ENCODE measurements at places on chromosomes 7 and 10.
A peak's percentile ranks its signal among the peaks of the same experiment; 100 is the strongest.

DNA sequence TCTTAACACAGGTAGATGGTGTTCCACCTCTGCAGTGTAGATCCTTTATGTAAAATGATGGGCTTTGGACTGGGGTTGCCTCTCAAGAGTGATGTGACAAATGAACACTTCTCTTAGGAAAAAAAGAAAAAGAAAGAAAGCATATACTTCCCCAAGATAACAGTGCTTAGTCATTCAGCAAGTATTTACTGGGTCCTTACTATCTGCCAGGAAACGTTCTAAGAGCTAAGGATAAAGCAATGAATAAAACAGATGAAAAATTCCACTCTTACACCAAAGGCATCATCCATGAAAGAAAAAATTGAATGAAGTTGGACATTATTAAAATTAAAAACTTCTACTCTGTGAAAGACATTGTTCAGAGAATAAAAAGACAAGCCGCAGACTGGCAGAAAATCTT lies 177.3 kb downstream of the C7orf25 start:
- DNase-seq, result no peak

- DNase-seq, result no peak
Measured at GRCh38 chr10:119205894-119206602, 1.3 kb upstream of the GRK5 start.

DNA sequence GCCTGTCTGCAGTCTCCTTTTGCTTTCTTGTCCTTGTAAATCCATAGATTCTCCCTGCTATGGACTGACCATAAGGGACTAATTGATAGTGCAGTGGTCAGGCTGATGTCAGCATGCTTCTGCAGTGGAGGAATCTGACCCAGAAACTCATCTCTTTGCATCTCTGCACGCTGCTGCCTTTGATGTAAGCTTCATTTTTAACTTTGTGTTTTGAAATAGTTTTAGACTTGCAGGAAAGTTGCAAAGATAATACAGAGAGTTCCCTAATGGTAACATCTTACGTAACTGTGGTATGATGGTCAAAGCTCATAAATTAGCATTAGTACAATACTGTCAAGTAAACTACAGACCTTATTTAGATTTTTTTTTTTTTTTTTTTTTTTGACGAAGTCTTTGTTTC lies 89.6 kb downstream of the GALNT17 start:
- no peak for DNase-seq

GRCh38 chr7:52507546-52508255 lies 527.7 kb upstream of the POM121L12 start:
- no peak for DNase-seq

DNA sequence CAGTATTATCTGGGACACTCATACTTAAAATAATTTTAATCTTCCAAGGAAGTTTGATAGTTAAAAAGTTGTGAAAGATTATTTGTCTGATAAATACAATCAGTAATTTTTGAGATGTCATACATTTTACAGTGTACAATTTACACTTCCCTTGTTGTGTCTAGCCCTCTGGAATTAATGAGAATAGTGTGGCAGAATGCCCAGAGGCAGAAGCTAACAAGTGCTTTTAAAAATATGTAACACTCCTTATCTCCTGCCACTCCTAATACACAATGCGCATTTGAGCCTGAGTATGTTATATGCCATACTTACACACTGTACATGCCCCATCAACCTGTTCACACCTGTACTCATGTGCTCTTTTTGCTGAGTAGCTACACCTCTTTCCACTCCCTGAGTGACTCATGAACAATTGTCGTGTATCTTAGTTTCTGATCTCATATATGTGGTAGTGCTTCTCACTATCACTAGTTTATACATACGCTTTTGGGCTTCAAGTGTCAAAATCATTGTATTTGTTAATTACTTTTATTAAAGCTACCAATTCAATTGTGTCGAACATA lies 106.9 kb upstream of the GNAI1 start:
- DNase-seq, result no peak

DNA sequence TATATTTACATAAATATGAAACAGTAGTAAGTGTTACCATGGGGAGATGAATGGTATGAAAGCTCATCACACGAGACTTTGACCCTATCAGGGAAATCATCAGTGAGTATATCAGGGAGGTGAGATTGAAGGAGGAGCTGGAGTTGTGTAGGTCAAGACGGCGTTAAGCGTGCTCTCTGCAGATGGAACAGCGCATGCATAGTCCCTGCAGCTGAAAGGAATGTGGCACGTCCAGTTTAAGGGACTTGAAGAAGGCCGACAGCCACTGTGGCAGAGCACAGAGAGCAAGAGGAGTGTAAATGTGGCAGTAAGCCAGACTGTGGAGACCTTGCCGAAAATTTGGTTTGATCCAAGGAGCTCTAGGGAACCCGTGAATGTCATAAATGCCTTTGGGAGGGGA lies 38.9 kb downstream of the POU6F2 start:
- no peak for DNase-seq

- DNase-seq, result peak; percentile 63
Measured at GRCh38 chr7:39554583-39555165, 11.5 kb upstream of the YAE1 start.
